ENCODE measurements at places on chromosomes 2 and 18. TPM values are rescaled to one million over a fixed set of nuclear protein-coding genes. Genes with fewer than 3 reads are reported as not detected.
A peak's percentile ranks its signal among the peaks of the same experiment; 100 is the strongest.

- no peak for DNase-seq
Measured at GRCh38 chr2:5764041-5764440, 71.9 kb downstream of the SOX11 start.

DNA sequence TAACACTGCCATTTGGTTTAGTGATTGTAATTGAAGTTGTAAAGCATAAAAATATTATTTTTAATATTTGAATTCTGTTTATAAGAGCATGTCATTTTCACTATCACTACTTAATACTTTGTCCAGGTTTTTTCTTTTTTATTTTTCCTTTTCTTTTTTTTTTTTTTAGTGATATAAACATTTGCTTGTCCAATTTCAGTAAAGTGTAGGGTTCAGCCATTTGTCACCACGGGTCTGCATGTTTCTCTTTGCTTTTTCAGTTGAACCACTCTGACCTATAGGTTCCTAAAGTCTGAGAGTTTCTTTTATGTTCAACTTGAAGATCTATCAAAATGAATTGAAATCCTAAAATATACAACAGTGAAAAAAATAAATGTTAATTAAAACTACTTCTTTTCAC is 48.5 kb upstream of the SPAG16 start:
- no peak for DNase-seq

GRCh38 chr2:23828986-23829385 is 97.9 kb downstream of the ATAD2B start:
- no peak for DNase-seq

DNA sequence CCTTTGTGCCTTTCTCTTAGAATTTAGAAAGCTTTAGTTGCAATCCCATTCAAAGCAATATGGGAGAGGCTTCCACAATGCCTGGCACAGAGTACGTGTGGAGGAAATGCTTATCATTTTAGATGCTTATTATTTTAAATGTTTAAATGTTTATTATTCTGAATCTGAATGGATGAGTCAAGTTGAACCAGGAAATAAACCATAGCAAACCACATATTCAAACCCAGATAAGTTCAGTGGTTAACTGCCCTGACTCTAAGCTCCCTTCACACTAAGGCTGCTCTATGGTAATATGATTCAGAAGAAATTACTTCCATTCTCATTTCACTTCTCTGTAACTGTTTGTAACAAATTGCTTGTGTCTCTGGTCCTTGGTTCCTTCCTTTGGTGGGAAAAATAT is 5.2 kb upstream of the PPP4R1 start:
- peak; percentile 81 for DNase-seq

GRCh38 chr2:110770959-110771431 is 38.6 kb downstream of the ACOXL start:
- DNase-seq, result peak; percentile 35

GRCh38 chr2:108182489-108182888 is 57.3 kb upstream of the SULT1C3 start:
- DNase-seq, result no peak

DNA sequence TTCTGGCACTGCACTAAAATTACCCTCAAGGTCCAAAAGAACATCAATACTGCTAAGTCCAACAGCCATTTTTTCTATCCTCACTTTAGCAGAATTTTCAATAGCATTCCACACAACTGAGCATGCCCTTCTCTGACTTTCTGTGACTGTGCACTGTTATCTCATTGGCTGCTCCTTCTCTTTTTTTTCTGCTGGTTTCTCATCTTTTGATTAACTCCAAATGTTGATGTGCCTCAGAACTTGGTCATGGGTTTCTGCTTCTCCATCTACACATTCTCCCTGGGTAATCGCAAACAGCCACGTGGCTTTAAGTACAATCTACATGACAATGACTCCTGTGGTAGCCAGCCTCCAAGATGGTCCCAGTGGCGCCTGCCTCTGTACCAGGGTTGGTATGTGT is 75.0 kb upstream of the CD226 start:
- no peak for DNase-seq

GRCh38 chr2:219897456-219897855 is 270.0 kb downstream of the SLC4A3 start:
- no peak for DNase-seq

- no peak for DNase-seq
Measured at GRCh38 chr2:128421861-128422311, 103.2 kb upstream of the HS6ST1 start.

- no peak for DNase-seq
Measured at GRCh38 chr2:219204425-219205164, 2.0 kb upstream of the ZFAND2B start.

AKAIN1 gene
- total RNA-seq, result not detected

CCDC93 gene
- 8.1 TPM for total RNA-seq
